ENCODE measurements at places on chromosomes 11 and 22.

GRCh38 chr22:37965940-37966664, 12.6 kb downstream of the POLR2F start:
- no peak for DNase-seq

- no peak for DNase-seq
These were observed 760.6 kb downstream of the NTM start for GRCh38 chr11:132131047-132131446.

DNA sequence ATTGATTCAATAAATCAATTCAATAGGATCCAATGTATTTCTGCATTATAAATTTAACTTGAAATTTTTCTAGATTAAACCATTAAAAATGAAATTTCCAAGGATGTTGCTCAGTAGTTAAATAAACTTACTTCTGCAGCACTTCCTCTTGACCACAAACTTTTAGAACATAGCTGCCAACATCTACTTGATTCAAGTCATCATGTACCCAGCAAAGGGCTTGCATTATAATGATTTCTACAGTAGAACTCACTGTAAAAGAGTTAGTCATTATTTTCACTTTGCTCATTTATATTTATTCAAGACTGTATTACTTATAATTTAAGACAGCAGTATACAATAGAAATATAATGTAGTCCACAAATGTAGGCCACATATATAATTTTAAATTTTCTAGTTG, 59.2 kb downstream of the PIK3C2A start:
- no peak for DNase-seq

GRCh38 chr22:28174509-28174908, 255.5 kb upstream of the PITPNB start:
- DNase-seq, result no peak

GRCh38 chr22:37442135-37442534, 14.9 kb upstream of the ELFN2 start:
- DNase-seq, result no peak

GRCh38 chr11:75775056-75775455, 6.5 kb downstream of the DGAT2 start:
- no peak for DNase-seq

DNA sequence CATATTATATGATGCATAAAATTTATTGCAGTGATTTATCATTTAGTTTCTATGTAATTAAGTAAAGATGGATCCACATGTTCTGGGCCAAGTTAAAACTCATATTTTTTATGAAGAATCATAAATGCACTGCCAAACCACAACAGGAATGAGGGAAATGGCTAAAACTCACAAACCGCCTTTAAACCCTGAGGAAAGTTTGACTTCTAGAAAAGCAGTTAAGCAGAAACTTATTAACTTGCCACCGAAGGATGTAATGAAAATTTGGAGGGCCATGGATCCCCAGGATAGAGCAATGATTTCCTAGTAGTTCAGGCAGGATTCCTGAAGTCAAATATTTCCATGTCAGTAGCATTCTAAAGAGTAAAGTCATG, 218.3 kb upstream of the CTSC start:
- no peak for DNase-seq

DNA sequence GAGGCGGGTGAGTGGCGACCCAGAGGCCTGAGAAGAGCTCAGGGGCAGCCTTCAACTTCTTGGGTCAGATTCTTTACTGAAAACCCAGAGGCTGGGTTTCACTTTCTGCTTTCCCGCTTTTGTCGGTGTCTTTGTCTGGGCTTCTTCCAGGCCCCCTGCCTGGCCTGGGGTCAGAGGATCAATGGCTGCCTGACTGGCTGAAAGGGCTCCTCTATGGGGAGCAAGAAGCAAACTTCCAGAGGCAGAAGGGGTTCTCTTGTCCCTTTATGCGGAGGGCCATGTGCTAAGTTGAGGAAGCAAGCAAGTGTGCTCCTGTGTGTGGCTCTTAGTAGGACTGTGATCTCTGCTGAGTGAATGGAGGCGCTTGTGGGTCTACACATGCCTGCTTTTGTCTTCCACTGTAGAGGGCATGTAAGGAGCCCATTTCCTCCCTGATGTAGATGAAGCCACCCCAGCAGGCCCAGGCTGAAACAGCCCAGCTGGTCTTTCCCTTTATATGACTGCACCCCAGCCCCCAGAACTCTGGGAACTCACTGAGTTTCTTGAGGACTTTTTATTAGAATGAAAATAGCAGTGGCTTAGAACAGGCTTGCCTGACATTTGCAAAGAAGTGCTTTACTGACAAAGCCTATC, 1.0 kb upstream of the PKNOX2 start:
- no peak for DNase-seq

Data from substantia nigra (tissue), 51 donors.